ENCODE measurements at places on chromosomes 6 and 20.

DNA sequence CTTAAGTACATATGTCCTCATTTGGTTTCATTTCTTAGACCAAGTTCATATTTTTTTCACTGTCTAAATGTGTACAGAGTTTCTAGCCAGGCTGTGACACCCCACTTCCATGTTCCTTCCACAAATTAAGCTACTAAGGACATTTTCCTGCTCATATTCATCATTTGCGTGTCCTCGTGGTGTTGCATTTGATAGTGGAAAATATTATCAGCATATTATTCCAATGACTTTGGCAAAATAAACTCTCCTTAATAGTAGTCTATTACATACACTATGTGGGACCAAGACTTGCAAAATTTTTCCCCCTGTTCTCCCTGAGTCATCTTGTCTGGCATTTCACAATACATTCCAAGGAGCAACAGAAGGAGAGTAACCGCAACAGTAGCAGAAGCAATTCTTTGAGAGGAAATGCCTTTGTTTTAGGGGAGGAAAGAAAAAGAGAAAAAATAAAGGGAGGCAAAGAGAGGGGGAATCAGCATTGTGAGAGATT, 599.2 kb downstream of the COL12A1 start:
- no peak for DNase-seq

- DNase-seq: no peak
Observed at GRCh38 chr6:105493736-105494135, 90.9 kb upstream of the PREP start.

- no peak for DNase-seq
Observed at GRCh38 chr20:17438436-17439039, 92.6 kb downstream of the BFSP1 start.

DNA sequence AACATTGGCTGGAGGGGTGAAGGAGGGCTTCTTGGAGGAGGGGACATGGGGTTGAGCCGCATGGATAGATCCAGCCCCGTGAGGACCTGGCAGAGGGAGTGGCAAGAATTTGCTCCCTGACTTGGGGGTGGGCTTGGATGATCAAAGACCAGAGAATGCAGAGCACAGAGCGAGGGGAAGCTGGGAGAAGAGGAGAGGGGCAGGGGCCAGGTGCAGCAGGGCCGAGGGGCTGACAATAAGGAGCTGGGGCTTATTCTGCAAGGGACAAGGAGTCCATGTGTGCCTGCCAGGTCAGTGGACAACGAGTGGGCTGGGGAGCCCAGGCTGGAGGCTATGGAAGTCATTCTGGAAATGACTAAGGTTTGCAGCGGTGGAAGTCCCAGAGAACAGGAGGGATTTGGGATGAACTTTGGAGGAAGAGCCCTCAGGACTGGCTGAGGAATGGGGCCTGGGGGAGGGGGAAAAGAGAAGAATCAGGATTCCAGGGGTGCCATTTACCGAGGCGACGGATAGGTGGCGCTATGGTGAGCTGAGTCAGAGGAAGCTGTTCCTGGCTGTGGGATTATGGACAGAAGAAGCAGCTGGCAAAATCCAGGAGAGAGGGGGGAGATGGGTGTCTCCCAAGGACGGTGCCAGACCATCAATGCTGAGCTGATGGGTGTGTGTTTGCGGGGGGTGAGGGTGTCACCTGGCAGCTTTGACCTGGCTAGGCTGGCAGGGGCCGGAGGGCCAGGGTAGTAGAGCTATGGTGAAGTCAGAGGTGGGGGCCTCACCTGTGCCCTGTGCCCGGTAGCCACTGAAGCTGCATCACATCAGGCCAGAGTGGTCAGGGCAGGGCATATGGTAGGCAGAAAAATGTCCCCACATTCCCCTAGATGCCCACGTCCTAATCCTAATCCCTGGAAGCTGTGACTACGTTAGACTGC, 7.8 kb downstream of the KCNG1 start:
- DNase-seq: peak; percentile 55

DNA sequence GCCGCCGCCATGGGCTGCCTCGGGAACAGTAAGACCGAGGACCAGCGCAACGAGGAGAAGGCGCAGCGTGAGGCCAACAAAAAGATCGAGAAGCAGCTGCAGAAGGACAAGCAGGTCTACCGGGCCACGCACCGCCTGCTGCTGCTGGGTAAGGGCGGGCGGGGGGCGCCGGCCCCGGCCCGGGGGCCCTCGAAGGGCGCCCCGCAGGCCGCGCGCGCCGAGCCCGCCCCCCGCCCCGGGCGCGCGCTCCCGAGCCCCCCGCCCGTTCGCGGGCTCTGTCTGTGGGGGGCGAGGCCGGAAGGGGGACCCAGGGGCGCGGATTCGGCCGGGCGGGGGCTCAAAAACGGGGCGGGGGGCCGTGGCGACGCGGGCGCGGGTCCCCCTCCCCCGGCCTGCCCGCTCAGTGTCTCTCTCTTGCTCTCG, 39.2 kb downstream of the GNAS start:
- DNase-seq: peak; percentile 59

DNA sequence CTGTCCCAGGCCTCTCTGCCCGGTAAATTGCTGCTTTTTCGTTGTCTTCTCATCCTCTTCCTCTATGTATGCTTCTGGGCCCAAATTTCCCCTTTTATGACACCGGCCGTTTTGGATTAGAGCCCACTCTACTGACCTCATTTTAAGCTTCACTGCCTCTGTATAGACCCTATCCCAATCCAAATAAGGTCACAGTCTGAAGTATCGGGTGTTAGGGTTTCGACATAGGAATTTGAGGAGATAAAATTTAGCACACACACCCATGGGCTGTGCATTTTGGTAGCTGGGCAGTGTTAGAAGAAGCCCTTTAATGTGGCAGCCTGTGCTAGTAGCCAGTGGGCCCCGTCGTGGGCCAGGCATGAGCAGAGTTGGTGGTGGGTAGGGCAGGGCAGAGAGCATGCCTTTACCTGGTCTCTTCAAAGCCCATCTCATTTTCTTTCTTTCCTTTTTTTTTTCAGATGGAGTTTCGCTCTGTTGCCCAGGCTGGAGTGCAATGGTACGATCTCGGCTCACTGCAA, 27.9 kb upstream of the EZR start:
- no peak for DNase-seq

DNA sequence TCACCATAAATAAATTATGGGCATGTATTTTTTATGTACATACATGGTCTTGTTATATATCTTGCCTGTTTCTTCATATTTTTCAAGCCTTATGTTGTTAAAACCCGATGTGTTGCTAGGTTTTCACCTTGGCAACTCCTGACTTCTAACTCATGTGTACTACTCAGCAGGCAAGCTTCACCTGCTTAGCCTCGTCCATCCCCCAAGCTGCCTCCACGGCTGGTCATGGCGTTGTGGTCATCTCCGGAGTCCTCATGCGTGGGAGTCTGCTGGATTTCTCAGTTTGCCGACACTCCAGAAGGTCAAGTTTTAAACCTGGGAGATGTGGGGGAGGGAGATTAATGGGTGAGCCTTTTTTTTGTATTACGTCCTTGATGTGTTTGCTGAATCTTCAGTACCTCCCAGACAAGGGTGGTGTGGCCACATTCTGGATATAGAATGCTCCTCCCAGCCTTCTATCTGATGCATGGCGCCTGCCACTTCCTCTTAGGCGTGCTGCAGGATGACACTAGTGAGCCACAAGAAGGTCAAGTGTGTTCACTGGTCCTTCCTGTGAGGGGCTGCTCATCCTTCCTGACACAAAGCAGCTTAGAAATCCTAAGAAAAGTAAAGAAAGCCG, 26.6 kb upstream of the EDN3 start:
- DNase-seq: peak; percentile 52

GRCh38 chr20:16236589-16237241, 336.5 kb downstream of the KIF16B start:
- no peak for DNase-seq

- peak; percentile 64 for DNase-seq
Observed at GRCh38 chr6:25963426-25964123, 973 bp downstream of the TRIM38 start.

DNA sequence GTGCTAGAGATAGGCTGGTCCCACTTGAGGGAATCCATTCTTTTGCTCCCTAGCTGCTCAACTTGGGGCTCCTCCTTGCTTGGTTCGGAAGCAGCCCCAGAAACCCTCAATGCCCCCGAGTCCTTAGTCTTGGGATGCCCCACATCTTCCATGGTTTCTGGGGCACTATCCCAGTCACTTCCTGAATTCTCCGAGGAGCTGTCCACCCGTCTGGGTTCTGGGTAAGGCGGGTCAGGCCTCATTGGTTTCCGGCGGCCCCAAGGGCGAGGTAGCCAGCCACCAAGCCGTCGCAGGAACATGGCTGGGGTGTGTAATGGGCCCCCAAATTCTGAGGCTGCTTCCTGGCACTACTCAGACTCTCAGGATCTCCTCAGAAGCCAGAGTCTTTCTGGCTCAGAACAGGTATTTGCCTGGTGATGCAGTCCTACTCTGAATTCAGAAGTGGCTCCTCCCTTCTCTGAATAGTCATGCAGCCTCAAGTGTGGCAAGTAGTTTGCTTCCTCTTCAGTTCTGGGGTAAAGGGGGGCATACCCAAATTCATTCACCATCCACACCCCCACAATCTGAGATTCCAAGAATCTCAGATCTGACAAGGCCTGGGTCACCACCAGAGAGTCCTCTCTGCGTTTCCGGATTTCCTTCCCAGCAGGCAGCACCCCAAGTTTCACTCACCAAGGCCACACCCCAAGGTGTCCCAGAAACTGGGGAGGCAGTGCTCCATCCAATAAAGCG, 763 bp downstream of the C6orf47 start:
- DNase-seq: no peak

GRCh38 chr20:35700625-35701148, 1.5 kb downstream of the ROMO1 start:
- DNase-seq: peak; percentile 47

GRCh38 chr6:14212020-14212419, 94.4 kb downstream of the CD83 start:
- DNase-seq: no peak

- DNase-seq: no peak
Observed at GRCh38 chr6:149065121-149065520, 252.4 kb upstream of the TAB2 start.

DNA sequence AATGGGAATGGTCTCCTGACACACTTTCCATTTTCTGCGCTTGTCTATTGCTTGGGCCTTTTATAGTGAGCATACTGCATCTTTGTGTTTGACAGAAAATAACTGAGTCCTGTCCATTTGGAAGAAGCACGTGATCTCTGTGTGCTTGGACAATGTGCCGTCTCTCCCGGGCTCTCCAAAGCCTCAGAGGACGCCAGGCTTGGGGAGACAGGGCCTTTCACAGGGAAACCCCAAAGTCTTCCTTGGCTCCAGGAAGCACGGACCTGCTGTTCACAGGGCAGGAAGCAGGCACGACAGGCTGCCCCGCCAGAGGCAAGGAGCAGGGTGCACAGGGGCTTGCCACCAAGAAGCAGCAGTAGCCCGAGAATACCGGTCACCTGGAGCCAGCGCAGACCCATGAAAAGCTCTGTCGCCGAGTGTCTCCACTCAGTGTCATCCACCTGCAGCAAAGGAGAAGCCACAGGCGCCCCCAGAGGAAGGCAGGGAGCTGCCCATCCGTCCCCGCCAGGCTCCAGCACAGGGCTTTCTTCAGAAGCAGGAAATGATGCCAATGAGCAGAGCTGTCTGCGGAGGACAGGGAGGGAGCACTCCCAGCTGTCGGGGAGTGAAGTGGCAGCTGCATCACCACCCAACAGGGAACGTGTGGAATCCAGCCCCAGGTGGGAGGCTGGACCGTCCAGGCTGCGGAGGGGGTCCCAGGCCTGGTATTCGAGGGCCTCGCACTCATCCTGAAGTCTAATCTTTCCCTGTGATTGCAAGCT, 135.1 kb downstream of the AGPAT4 start:
- no peak for DNase-seq

Data from OCI-M1 (cell line).